NCI-H1092 treated with DMSO at 0.1 percent for 48 hours (cell line): ENCODE measurements at places on chromosomes 12 and 14.

DNA sequence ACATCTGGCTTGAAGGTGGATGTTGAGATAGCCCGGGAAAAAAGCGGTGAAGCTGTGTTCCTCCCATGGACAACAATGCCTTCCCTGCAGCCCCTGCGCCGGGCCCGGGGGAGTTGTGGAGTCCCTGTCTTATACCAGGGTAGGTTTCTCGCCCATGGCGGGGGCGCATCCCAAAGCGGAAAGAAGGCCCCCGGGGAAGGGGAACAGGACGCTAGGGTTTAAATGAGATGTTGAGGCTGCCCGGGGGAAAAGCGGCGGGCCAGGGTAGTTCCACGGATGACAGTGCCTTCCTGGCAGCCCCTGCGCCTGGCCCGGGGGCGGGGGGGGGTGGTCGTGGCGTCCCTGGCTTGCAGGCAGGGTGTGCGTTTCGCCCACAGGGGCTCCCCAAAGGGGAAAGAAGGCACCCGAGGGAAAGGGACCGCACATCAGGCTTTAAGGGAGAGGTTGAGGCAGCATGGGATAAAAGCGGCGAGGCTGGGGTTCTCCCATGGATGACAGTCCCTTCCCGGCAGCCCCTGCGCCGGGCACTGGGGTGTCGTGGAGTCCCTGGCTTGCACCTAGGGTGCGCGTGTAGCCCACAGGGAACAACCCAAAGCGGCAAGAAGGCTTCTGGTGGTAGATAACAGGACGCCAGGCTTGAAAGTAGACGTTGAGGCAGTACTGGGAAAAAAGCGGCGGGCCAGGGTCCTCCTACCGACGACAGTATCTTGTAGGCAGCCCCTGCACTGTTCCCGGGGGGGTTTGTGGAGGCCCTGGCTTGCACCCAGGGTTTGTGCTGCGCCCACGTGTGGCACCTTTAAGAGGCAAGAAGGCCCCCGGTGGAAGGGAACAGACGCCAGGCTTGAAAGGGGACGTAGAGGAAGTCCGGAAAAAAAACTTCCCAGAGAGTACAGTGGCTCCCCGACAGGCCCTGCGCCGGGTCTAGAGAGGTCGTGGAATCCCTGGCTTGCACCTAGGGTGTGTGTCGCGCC is 160.8 kb upstream of the ALG10B start:
- DNase-seq, result no peak

DNA sequence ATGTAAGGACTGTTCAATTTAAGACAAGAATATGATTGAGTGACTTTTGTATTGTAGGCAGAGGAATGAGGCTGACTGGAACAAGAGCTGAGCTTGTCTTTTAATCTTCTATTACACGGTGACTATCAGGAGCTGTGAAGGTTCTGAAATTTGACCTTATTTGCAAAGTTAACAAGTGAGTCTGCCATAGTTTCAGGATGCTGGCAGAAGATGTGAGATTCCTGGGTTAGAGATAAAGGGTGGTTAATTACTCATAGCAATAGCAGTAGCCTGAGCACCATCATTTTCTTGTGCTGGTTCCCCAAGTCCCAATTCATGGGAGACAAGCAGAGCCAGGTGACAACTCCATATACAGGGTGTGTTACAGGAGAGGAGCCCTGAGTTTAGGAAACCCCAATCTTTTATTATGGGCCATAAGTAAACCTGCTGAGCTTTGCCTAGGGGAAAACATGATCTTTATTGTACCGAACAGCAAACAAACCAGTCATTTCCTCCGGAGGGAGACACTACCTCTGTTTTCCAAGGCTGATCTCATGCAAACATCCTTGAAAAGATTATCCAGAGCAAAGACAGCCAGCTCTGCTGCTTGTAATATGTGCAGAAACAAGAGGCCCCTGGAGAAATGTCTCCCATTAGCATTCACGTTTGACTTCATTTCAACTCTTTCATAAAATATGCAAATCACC is 51.7 kb upstream of the DDX11 start:
- DNase-seq, result no peak

GRCh38 chr12:51886021-51886710 is 1.7 kb upstream of the ANKRD33 start:
- DNase-seq, result no peak

GRCh38 chr14:53110096-53110495 is 43.0 kb downstream of the DDHD1 start:
- DNase-seq, result no peak

GRCh38 chr14:105192866-105193731 is 12.0 kb upstream of the NUDT14 start:
- DNase-seq, result no peak

- DNase-seq, result no peak
Measured at GRCh38 chr12:54561164-54561563, 11.8 kb downstream of the PDE1B start.

GRCh38 chr12:67578976-67579661 is 69.4 kb upstream of the DYRK2 start:
- DNase-seq, result no peak
